ENCODE measurements at places on chromosomes 5 and 9.

GRCh38 chr5:142982821-142983200 lies 212.6 kb downstream of the ARHGAP26 start:
- DNase-seq: no peak

DNA sequence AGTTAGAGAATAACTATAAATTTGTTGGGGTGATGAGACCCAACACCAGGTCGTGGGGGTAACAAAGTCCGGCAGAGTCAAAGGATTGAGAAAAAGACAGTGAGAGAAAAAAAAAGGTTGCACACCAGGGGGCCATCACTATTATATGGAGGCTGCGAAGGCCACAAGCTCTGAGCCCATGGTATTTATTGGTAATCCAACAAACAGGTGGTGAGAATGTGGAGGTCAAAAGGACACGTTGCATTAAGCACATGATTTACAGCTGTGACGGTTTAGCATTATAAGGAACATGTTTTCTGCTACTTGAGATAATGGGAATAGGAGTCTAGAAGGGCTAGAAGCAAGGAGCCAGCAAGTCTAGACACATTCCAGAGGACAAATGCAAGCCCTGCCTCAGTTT lies 2202.2 kb upstream of the C9orf72 start:
- no peak for DNase-seq

DNA sequence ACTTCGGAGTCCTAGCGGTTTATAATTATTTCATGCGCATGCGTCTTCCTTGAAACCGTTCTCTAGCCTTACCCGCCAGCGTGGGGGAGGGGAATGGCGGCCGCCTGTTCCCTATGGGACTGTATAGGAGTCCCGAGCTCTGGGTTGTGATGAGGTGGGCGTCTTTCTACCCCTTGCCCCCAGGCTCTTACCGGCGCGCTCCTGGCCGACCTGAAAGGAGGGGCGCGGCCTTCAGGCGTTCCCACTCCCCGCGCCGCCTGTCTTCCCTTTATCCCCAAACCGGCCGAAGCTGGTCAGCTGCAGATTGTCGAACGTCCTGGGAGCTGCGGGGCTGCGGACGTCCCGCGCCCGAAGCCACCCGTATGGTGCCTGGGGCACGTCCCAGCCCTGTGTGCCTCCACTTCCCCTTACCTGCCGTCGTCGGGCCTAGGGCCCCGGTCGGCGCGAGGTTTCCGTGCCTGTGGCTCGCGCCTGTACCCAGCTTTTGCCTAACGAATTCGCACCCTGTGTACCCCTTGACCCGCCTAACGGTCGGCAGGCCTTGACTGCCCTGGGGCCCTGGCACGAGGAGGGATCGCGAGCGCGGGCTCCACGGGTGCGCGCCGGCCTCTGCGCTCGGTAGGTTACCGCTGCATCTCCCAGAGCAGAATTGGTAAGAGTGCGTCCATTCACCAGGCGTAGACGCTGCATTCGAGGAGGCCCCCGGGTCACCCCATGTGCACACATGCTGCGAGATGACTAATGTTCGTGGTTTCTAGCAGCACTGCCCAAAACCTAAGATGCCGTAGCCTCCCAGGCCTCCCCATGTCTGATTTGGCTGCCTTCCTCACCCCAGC lies 653 bp upstream of the HNRNPH1 start:
- DNase-seq: peak; percentile 54

GRCh38 chr5:28421141-28421540 lies 1382.8 kb upstream of the CDH9 start:
- no peak for DNase-seq

DNA sequence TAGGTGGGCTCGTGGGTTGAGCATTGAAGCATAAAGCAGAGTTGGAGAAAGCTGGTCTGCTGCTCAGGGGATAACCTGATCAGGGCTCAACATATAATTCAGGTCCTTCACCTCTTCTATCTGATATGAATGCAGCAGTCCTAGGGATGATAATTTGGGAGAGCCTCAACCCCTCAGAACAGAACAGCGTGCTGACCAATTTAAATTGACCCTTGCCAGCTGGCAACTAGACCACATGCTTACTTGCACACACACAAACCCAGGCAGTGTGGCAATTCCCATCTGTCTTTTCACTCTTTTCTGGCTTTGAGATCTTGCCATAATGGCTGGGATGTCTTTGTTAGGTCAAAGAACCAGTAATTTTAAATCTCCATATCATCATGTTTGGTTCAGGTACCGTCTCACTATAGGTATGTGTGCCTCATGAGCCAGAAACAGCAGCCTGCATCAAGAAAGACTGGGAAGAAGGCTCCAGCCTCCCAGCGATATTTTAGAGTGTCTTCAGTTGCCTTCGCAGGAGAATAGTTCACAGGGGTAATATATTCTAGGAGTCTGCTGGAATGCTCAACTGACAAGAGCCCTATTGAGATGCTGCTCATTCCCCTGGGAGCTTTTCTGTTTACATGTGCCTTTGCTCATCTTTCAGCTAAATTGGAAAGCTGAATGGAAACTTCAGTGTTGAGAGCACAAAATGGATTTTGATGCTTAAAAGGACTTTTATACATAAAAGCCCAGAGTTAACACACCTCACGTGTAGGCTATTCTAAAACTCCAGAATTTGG lies 497.6 kb downstream of the RASEF start:
- DNase-seq: no peak

- DNase-seq: no peak
Measured at GRCh38 chr5:136518174-136518573, 152.8 kb upstream of the TRPC7 start.

GRCh38 chr5:52469835-52470234 lies 317.9 kb upstream of the ITGA1 start:
- DNase-seq: no peak

All from endothelial cell of umbilical vein (primary cell).